Stimulated activated CD4-positive, alpha-beta T cell treated with anti-CD3 and anti-CD28 coated beads, Interleukin-12 subunit alpha, Interleukin-12 subunit beta, amount 100 ng/mL, for 24 hours (primary cell): ENCODE measurements at places on chromosomes 6 and 20.
A peak's percentile ranks its signal among the peaks of the same experiment; 100 is the strongest.

GRCh38 chr6:144036064-144036834 is 28.2 kb upstream of the PLAGL1 start:
- DNase-seq = no peak

DNA sequence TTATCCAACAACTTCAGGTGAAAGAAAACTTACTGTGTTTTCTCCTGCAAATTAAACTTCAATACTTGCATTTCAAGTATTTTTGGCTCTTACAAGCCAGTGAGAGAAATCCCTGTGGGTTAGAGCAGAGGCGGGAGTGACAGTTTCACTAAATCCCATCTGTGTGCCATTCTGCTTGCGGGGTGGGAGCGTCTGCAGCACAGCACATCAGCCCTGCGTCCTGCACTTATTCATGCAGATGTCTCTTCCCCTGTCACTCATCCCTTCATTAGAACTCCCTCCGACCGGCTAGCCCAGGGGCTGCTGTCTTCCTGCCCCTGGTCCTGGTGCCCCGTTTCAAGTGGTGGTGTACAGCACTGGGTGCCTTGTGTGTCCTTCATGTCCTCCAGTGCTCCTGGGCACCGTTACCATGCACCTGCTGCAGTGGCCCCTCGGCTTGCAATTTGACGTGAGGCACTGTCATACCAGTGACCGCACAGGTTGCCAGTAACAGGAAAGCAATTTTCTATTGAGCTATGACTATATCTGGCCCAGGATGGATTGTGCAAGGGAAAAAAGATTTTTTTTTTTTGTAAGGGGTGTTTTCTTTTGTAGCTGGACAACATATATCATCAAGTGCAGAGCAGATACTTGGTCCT is 59.4 kb downstream of the INSM1 start:
- no peak for DNase-seq

DNA sequence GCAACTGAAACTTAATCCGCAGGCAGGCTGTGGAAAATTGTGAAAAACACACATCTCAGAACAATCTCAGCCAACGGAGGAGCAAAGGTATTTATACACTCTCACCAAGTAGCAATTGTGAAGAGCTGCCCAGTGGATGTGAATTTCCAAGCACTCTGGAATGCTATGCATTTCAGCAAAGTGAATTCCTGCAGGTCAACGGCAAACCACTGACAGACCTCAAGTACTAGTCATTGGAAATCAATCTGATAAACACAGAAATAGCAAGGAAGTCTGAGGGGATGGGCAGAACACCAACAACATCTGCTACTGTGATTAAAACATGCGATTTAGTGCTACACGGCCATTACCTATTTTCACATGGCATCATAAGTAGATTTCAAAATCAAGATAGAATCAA is 429.1 kb downstream of the HTR1B start:
- DNase-seq = no peak

- no peak for DNase-seq
Observed at GRCh38 chr6:85364344-85364743, 85.5 kb upstream of the NT5E start.

- DNase-seq = no peak
Observed at GRCh38 chr6:130893277-130893676, 66.1 kb downstream of the SMLR1 start.

- DNase-seq = peak; percentile 27
Observed at GRCh38 chr20:62776692-62777527, 19.4 kb upstream of the MRGBP start.

- no peak for DNase-seq
Observed at GRCh38 chr20:18504479-18505060, 3.2 kb upstream of the SEC23B start.

DNA sequence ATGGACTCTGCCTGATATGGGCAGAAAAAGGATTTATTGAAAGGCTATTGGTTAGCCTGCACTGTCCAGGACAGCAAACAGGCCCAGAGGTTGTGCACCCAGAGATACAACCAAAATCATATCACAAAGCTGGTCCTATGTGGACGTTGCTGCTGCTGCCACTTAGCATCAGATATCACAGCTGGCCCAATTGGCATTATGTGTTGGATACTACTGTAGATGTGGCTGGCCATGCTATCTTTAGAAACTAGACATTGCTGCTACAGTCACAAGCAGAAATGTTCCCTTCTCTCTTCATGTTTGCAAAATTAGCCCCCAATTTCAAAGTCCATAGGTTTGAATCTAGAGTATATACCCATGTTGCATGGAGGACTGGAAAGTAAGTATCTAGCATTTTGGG is 42.2 kb upstream of the CEP85L start:
- DNase-seq = no peak

DNA sequence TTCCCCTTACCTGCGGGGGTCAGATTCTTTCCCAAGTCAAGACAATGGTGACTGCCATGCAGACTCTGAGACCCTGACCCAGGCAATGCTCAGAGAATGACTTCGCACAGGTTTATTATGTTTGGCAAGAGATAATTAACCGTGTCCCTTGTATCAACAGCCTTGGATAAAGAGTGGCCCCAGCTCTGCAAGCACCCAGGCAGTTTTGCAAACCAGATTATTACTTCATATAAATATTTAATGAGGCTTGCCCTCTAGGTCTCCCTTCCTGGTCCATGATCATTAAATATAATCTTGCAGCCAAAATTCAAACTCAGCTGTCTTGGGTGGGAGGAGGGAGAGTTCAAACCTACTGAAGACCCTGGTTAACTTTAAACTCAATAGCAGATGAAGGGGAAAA is 156.5 kb downstream of the ANKRD60 start:
- DNase-seq = no peak

DNA sequence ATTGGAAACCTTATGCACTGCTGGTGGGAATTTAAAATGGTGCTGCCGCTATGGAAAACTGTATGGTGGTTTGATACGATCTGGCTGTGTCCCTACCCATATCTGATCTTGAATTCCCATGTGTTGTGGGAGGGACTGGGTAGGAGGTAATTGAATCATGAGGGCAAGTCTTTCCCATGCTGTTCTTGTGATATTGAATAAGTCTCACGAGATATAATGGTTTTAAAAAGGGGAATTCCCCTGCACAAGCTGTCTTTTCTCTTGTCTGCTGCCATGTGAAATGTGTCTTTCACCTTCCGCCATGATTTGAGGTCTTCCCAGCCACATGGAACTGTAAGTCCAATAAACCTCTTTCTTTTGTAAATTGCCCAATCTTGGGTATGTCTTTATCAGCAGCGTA is 4.9 kb downstream of the TAP2 start:
- no peak for DNase-seq

DNA sequence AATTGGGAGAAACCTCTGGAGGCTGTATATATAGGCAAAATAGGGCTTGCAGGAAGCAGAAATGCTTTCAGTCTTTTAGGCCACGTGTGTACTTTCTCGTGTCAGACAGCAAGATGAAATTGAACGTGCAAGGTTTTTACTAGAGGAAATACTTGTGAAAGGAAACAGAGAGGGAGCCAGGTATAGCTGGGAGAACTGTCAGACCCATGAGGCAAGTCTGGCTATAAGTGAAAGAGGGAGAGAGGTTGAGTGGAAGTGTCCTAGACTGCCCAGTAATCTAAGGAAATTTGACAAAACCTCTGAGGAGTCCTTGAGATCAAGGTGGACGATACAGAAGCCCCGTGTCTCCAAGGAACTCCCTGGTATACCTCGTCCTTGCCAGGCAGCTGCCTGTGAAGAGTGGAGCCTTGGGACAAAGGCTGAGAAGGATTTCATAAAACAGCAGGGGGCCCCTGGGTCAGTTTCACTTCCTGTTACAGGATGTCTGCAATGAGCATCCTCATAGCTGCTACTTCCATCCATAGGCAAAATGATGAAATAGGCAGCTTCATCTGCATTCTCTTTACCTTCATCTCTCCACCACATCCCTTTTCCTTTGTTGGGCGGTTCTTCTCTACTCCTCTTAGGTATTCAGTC is 114.4 kb upstream of the MAP3K7 start:
- DNase-seq = no peak

GRCh38 chr6:147157930-147158329 is 46.3 kb upstream of the STXBP5 start:
- DNase-seq = no peak

GRCh38 chr20:60152792-60153191 is 194.6 kb downstream of the CDH26 start:
- no peak for DNase-seq

- no peak for DNase-seq
Observed at GRCh38 chr20:6750438-6750837, 17.0 kb upstream of the BMP2 start.

DNA sequence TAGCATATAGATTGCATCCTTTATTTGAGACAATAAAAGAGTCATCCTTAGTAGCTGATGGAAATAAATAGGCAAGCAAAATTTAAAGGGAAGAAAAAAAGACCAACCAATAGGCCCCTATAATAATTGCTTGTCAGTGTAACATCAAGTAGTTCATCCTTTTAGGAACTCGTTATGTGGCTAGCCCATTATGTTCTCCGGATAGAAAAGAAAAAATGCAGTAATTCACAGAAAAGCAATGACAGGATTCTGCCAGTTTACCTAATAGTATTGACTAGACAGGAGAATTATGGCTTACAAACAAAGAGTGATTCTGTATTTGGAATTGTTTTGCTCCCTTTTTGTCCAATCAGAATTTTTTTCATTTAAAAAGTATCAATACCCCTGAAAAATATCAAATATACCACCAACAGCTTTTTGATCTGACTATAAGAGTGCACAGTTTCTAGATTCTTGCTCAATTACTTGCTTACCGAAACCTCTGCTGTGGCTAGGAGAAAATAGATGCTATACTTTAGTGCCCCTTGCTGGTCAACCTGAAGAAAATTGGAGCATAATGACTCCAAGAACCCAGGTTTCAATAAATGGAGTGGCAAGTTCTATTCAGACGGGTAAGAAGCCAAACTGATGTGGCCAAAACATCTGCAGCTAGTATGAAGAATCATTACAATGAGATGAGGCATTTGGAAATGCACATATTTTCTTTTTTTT is 91.5 kb upstream of the SASH1 start:
- DNase-seq = no peak

- no peak for DNase-seq
Observed at GRCh38 chr6:112603726-112604125, 256.6 kb downstream of the RFPL4B start.

GRCh38 chr6:17389274-17389847 is 4.0 kb upstream of the CAP2 start:
- no peak for DNase-seq

DNA sequence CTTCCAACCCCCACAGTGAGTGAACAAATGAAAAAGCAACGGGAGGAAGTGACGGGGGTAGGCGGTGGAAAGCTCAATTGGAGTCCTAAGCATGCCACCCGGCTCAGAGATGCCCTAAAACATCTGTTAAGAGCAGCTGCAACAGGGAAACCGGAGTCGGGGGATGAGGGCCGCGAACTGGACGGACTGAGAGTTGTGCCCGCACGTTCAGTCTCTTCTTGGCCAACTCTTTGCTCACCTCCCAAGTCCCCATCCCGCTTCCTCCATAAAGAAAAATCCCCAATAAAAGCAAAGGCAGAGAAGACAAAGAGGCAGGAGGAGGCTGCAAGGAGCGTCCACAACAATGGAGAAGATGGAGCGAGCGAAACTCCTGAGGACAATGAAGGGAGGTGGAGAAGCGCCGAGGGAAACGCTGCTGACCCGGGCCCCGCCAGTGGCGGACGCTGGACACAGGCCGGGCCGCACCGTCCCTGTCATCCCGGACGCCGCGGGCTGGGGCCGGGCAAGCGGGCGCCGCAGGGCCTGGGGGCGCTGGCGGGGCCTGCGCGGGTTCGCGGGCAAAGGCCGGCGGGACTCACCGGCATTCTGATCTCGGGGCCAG is 600 bp downstream of the SEC63 start:
- peak; percentile 57 for DNase-seq

DNA sequence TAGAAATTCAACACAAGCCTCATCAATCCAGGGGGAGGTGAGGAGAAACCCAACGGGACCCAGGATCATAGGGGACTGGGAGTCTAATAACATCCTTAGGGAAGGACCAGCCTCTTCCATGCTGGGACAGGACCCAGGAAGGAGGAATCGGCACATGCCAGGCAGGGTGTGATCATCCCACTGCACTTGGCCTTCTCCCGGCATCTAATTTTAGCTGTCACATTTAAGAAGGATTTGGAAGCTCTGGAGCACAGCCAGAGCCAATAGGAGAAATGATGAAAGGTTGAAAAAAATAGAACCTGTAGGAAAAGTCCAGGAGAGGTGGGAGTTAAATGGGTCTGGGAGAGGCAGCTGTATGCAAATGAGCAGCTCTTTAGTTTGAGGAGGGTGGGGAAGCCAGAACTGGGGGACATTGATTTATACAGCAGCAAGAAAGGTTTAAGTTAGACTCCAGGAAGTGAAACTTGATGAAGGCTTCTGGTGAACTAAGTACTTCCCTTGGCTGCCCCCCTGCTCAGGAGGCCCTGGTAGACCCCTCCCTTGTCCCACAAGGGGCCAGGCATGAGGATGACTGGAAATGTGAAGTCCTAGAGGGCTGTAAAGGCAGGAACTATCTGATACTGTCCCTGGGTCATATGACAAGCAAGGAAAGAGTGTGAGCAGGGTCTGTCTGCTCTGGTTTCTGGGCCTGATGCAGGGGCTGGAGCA is 260.3 kb downstream of the LRFN2 start:
- no peak for DNase-seq

GRCh38 chr6:79627422-79627821 is 3.7 kb upstream of the SH3BGRL2 start:
- no peak for DNase-seq

DNA sequence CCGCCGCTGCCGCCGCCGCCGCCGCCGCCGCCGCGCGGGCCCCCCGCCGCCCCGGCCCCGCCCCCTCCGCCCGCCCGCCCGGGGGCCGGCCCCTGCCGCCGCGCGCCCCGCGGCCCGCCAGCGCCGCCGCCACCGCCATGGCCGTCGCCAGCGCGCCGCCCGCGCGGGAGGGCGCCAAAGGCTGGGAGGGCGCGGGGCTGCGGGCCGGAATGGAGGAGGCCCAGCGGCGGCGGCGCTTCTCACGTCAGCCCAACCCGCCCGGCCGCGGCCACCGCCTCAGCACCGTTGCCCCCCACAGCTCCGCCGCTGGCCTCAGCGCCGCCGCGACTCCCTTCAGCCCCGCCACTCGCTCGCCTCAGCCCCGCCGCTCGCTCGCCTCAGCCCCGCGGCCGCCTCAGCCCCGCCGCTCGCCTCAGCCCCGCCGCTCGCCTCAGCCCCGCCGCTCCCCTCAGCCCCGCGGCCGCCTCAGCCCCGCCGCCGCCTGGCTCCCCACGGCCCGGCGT is 258 bp downstream of the PHF10 start:
- DNase-seq = no peak

- no peak for DNase-seq
Observed at GRCh38 chr20:49187330-49187850, 744 bp downstream of the STAU1 start.

GRCh38 chr20:55052459-55052858 is 577.1 kb downstream of the DOK5 start:
- no peak for DNase-seq

GRCh38 chr20:42123981-42124473 is 505.9 kb upstream of the CHD6 start:
- DNase-seq = no peak

- no peak for DNase-seq
Observed at GRCh38 chr6:137749696-137750211, 117.3 kb upstream of the TNFAIP3 start.

- DNase-seq = no peak
Observed at GRCh38 chr20:60507087-60507694, 549.0 kb downstream of the CDH26 start.
